ENCODE measurements at places on chromosomes 3 and 15.
A peak's percentile ranks its signal among the peaks of the same experiment; 100 is the strongest.

- no peak for DNase-seq
Observed at GRCh38 chr15:95565016-95565600, 765.4 kb upstream of the NR2F2 start.

DNA sequence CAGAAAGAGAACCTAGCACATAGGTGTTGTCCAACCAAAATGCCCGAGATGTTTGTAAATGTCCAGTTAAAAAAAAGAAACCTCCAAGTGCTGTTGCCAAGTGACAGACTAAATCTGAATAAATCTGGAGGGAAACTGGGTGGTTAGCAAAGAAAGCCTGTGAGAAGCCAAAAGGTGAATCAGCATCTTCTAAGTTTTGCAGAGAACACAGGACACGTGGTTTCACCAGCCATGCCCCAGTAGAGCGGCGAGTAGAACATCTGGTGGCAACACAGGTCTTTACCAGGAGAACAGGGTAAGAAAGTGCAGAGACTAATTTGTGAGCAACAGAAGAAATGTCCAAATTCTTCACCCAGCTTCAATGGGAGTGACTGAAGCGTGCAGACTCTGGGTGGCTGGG, 986.0 kb downstream of the ROBO2 start:
- DNase-seq, result no peak

DNA sequence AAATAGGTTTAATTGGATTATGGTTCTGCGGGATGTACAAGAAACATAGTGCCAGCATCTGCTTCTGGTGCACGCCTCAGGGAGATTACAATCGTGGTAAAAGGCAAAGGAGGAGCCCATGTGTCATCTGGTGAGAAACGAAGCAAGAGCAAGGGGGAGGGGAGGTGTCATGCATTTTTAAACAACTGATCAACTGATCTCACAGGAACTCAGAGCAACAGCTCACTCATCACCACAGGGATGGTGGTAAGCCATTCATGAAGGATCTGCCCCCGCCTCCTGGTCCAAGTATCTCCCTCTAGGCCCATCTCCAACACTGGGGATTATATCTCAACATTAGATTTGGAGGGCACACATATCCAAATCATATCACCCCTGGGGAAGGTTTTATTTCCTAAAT, 42.1 kb upstream of the FGF7 start:
- DNase-seq, result no peak

- DNase-seq, result peak; percentile 81
Observed at GRCh38 chr15:40233727-40234577, 4.9 kb upstream of the PAK6 start.

GRCh38 chr3:139222100-139222657, 121.6 kb upstream of the MRPS22 start:
- no peak for DNase-seq

- no peak for DNase-seq
Observed at GRCh38 chr15:28962851-28963710, 77.3 kb downstream of the APBA2 start.

DNA sequence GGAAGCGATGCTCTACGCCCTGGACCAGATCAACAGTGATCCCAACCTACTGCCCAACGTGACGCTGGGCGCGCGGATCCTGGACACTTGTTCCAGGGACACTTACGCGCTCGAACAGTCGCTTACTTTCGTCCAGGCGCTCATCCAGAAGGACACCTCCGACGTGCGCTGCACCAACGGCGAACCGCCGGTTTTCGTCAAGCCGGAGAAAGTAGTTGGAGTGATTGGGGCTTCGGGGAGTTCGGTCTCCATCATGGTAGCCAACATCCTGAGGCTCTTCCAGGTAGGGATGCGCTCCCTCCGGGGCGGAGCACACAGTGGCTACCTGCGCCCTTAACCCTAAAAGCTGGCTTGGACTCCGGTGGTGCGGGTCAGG, 698 bp downstream of the GRM7 start:
- no peak for DNase-seq

GRCh38 chr3:60598671-60599070, 652.6 kb downstream of the FHIT start:
- DNase-seq, result no peak

DNA sequence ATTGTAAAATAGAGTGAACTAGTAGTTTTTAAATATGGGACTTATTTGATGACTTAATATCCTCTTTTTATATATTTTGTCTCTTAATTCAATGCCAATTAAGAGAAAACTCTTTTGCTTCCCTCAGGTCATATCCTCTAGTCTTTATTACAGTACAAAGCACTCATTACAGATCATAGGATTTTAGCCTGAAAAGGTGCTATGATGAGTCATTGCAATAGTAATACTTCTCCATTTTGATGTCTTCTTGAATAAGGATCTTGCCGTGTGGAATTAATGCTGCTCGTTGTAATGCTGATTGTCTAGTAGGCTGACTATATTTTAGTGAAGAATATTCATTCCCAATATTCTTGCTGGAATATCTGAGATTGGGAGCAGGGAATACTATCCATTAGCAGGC, 612.2 kb upstream of the GOLIM4 start:
- DNase-seq, result no peak

DNA sequence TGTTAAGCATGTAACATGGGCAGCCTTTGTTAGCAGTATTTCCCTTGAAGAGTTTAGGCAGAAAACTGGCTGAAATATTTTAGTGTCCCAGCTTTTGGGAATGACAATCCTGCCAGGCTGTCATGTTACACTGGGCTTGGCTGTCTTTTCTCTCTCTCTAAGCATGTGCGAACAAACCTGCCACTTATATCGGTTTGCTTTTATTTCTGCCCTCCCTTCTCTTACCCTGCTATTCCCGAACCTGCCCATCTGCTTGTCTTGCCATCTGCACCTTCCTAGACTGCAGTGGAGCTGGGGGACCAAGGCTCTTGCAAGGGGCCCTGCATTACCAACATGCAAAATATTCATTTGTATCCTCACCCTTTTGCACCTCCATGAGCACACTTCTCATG, 339.6 kb downstream of the EPHB1 start:
- no peak for DNase-seq

GRCh38 chr15:69807721-69808120, 290.0 kb downstream of the TLE3 start:
- no peak for DNase-seq

DNA sequence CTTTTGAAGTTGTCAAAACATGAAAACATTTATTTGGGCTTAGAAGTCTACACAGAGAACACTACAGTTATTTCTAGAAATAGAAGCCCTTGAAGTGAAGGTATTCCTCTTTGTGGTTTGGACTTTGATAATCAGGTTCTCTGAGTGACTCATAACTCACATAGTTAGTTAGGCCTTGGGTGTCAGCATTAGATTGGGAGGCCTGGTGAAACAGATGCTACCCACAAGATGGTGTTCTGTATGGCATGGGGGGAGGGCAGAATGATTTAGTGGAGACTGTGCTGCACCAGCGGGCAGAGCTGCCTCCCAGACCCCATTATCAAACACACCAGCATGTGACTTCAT, 108.9 kb upstream of the ETV5 start:
- DNase-seq, result no peak

GRCh38 chr15:33211176-33211808, 16.8 kb upstream of the FMN1 start:
- no peak for DNase-seq

- no peak for DNase-seq
Observed at GRCh38 chr15:40053831-40054604, 15.0 kb upstream of the SRP14 start.

DNA sequence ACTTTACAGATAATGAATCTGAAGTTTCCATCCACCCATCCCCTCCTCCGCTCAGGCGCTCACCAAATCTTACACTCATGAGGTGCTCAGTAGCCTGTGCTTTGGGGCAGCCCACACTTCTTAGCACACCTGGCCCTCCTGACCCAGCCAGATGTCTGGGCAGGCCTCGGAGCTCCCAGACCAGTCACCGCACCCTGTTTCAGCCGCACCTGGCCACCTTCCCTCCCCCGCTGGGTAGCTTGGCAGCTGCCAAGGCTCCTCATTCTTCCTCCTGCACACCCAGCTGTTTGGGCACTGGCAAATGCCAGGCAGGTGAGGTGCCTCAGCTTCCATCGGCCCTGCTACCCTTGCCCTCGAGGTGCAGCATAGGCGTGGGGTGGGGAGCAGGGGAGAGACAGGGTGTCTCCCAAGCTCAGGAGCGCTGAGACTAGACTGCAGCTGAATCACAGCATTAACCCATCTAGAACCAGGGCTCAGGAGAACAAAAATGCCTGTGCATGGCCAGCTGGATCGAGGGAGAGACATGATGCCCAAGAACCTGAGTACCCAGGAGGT, 45.8 kb downstream of the CDC25A start:
- DNase-seq, result no peak

GRCh38 chr3:197183582-197183981, 114.8 kb downstream of the DLG1 start:
- DNase-seq, result no peak

DNA sequence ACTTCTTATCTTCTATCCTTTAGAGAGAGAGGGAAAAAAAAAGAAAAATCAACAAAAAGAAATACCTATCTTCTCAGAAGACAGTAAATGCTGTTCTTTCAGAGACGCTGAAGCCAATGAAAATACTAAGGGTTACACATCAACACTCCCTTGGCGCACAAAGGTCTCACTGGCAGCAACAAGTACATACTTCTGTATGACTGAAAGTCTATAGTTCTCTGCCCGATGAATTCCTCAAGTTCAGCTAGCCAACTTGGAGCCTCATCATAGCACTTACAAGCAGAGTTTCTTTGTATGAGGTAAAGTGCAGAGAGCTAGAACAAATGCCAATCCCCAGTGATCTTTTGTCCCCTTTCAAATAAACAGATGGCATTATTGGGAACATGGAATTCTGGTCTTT, 62.7 kb downstream of the CPNE4 start:
- DNase-seq, result no peak

DNA sequence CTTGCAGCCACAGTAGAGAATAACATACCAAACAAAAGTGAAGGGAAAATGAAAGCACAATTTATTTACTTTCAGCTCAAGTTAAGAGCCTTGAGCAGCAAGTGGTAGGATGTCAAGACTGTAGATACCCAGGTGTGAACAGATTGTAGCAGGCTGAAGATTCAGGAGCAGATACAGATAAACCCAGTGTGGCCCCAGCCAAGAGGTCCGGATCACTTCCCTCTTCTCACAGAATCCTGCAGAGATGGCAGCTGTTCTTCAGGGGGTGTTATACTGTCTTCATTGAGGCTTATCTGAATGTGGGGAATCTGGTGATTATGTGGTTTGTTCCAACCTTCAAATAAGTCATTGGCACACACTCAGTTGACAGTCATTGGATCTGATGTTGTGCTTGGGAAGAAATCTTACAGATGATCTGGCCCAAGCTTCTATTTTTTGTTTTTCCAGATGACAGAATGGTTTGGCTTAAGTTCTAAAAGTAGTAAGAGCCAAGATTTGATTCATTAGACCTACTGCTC, 2.2 kb downstream of the STARD9 start:
- DNase-seq, result no peak

- no peak for DNase-seq
Observed at GRCh38 chr3:87478716-87479115, 202.3 kb upstream of the POU1F1 start.

- DNase-seq, result no peak
Observed at GRCh38 chr3:155934230-155934629, 63.8 kb downstream of the GMPS start.

DNA sequence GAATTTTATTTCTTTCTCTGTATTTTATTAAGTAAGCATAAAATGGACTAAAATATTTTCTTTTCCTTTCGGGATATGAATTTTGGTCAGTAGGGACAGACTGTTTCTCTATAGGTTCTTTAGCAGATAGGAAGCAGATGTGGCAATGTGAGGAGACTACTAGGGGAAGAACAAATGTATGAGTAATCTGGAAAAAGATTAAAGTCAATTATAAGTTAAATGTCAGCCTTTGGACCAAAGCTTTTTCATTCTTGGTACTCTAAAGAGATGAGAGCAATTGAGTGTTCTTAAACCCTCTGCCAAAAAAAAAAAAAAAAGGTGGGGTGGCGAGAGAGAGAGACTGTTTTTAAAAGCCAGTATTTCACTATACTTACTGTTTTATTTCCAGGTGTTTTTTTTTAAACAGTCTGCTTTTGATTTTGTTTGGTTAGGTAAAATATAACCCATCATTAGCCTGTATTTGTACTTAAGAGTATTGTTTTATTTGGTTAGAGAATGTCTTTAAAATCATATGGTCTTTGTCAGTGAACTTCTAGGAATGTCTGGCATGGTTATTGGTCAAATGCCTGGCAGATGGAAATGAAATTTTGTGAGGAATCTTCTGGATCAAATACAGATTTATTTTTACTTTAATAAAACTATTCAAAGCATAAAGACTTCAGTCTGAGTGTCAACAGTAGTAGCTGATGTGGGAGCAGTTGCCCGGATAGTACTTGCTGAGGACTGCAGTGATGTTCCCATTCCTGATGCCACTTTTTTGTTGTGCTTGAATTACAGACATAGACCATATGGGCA, 63.8 kb downstream of the LRRC49 start:
- no peak for DNase-seq

GRCh38 chr3:49602877-49603411, 48.7 kb downstream of the BSN start:
- no peak for DNase-seq

GRCh38 chr3:183108001-183108449, 8.7 kb upstream of the MCCC1 start:
- DNase-seq, result no peak

DNA sequence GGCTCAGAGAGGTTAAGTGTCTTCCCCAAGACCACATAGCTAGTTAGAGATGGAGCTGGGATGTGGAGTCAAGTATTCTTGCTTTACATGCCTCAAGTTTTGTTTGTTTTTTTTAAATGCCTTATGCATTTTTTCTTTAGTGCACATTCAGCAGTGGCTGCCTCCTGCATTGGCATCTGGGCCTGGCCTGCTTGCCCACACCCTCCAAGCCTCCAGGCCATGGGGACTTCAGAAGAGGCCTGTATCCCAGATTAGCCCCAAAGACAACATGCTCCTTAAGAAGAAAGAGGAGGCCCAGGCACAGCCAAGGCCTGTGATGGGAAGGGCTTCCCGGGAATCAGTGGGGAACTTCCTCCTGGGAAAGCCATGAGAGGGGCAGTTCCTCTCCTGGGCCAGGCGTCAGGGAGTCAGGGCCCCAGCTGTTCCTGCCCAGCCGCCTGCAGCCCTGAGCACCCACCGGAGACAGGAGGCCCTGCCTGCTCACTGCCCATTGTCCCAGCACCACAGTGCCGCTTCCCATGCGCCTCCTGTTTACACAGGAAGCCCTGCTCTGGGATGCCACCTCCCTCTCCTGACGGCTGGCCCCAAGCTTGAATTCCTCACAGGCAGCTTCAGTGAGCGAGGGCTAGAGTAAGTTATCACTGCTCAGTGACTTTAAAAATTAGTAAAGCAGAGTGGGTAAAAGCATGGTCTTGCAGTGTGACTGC, 16.0 kb downstream of the FOXL2NB start:
- DNase-seq, result no peak

Measured in RWPE2 (cell line).